Osteoblast (primary cell): ENCODE measurements at places on chromosomes 7 and 10.

DNA sequence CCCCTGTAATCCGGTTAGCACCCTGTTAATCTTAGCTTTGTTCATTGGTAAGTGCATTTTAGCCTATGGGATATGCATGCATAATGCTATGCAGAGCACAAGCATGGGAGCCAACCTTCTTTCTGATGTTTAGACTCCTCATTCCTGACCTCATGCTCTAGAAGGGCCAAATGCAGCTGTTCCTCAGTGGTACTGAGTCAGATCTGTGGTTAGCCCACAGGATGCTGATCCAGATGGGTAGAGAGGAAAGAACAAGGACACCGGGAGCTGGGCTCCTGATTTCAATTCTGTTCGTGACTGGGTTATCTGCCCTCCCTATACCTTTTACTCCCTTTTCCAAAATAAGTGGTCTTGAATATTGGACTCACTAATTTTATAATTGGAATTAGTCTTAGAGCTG, 31.7 kb upstream of the C10orf90 start:
- DNase-seq: peak; percentile 80

- DNase-seq: no peak
Observed at GRCh38 chr10:131690805-131691239, 210.0 kb upstream of the PPP2R2D start.

- DNase-seq: no peak
Observed at GRCh38 chr7:16300361-16300895, 120.9 kb downstream of the CRPPA start.

DNA sequence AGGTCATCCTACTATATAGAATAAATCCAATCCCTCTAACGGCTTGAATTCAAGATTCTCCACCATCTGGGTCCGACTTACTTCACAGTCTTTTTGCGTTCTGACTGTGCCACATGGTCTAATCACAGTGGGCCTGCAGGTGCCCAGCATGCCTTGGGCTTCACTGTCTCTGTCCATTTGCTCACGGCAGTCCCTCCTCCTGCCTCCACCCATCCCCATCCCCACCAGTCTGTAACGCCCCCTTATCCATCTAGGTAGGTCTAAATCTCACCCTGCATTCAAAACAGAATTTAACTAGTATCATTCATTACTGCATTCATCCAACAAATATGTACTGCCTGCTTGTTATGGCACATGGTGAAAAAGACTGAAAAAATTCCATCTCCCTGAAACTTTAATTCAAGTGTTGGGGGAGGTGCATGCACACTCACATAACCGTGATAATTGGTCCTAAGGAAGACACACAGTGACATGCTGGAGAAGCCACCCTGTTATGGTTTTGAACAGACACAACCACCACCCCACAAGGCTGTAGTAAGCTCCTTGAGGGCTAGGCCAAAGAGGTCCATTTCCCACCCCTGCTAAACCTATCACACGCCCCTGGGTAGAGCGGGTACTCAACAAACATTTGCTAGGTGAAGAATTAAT, 24.2 kb downstream of the SORBS1 start:
- no peak for DNase-seq

DNA sequence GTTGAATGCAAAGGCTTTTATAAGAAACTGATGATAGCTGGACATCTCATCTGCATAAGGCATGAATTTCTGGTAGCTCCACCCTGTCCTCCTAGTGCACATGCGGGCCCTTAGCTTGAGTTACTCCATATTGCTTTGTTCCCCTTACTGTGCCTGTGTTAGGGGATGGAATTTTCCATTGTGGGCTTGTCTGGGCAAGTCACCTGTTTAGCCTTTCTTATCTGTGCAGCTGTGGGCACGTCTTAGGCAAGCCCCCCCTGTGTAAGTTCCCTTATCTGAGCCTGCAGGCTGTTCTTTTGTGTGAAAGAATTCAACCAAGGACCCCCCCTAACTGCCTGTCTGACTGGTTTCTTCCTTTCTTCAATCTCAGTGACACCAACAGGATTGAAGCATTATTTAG, 14.5 kb upstream of the CROT start:
- DNase-seq: no peak

GRCh38 chr7:587767-588166, 68.1 kb upstream of the PDGFA start:
- DNase-seq: no peak

GRCh38 chr7:36115448-36116321, 37.4 kb upstream of the EEPD1 start:
- peak; percentile 89 for DNase-seq

- DNase-seq: peak; percentile 91
Observed at GRCh38 chr7:4799508-4800268, 24.3 kb downstream of the AP5Z1 start.

- DNase-seq: no peak
Observed at GRCh38 chr10:44742248-44742647, 168.9 kb upstream of the TMEM72 start.

- no peak for DNase-seq
Observed at GRCh38 chr7:99943641-99944496, 14.4 kb upstream of the GJC3 start.

DNA sequence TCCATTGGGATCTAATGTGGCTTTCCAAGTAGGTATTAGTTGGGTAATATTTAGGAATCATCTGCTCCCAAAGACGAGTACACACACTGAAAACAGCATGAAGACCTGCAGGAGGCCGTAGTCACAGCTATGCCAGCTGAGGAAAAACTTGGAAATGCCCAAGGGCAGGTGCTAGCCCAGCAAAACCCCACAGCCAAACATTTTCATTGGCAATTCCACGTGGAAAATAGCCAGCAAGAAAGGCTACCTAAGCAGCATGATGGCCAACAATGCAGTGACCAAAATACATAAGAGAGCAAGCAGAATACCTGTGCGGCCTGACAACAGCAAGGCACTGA, 32.7 kb downstream of the DOCK4 start:
- no peak for DNase-seq

GRCh38 chr10:43123361-43124093, 14.7 kb upstream of the CSGALNACT2 start:
- DNase-seq: peak; percentile 61

DNA sequence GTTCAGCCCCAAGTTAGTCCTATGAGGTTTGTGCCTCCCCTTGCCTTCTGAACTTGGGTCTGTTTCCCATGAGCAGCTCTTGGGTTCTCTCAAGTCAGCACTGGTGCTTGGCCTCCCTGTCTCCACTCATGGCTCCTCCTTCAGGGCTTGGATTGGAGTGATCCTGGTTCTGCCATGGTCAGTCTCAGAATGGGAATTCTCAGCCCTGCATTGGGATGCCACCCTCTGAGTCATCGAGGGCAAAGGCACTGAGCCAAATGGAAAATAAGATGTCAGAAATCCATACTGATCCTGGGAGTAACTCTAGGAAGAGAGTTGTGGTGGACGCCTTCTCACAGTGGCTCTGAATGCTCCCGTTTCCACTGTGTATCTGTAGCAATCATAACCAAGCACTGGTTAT, 233.4 kb upstream of the HABP2 start:
- no peak for DNase-seq

DNA sequence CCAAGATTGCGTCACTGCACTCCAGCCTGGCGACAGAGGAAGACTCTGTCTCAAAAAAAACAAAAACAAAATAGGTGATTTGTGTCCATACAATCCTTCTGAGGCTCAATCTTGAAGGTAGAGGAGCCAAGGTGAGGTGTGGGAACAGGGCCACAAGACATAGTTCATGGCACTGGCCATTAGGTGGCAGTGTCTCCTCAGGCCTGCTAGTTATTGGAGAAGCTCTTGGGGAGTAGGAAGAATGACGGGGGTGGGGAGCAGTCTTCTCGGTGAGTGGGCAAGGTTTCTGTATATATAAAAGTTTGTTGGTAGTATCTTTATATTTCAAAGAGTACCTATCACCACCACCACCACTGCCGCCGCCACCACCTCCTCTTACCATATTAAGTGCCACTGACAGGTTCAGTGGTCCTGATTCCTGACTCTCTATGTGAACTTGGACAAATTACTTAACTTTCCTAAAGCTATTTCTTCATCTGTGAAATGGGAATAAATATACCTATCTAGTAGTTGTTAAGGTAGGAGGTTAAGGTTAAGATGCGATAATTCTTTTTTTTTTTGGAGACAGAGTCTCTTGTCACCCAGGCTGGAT, 24.0 kb downstream of the CCSER2 start:
- DNase-seq: peak; percentile 89

GRCh38 chr7:133016604-133017003, 65.3 kb downstream of the CHCHD3 start:
- no peak for DNase-seq

GRCh38 chr7:152574892-152575548, 100.9 kb downstream of the XRCC2 start:
- DNase-seq: no peak

- DNase-seq: peak; percentile 71
Observed at GRCh38 chr7:130891254-130892094, 157.5 kb upstream of the KLF14 start.

DNA sequence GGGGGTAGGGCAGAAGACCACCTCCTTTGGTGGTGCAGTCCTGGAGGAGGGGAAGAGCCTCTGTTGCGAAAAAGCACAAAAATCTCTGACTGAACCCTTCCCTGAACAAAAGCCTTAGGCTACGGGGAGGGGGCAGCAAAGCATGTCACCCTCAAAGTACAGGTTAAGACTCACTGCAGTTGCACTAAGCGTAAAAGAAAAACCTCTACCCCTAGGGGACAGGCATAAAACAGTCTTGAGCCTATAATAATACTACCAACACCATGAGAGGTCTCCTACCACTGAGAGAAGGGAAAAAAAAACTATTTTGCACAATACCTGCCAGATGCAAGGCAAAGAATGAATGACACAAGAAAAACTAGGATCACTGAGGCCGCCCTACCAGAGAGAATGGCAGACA, 17.3 kb downstream of the TNPO3 start:
- DNase-seq: no peak

GRCh38 chr7:26965724-26966123, 101.3 kb upstream of the SKAP2 start:
- no peak for DNase-seq

DNA sequence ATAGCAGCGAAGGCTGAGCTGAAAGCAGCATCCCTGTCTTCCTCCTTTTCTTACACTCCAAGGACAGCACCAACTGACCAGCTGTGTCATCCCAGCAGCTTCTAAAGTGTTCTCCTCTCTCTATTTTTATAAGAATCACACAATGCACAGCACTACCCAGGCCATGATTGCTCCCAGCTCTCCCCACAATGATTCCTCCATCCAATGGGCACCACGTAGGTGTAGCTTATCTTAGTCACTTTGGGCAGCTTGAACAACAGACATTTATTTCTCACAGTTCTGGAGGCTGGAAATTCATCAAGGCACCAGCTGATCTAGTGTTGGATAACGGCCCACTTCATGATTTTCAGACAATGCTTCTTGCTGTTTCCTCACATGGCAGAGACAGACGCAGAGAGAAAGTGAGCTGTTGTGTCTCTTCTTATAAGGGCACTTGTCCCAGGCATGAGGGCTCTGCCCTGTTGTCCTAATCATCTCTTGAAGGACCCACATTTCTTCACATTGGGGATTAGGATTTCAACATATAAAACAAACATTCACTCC, 92.0 kb upstream of the CDC14C start:
- DNase-seq: no peak

DNA sequence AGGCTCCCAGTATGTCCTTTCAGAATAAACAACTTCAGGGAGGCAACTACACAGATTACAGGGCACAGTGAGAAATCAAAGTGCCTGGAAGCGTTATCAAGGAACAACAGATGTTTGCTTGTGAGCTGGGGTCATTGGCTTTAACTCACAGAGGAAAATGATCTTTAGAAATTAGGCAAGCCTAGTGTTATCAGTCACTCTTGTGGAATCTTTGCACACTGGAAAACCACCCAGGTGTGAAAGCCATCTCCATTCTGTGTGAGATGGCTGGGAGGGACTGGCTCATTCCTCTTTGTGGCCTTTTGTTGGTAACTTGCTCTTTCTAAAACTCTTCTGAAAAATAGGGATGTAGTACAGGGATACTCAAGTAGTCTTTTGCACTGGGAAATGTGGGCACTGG, 716.0 kb downstream of the XPNPEP1 start:
- DNase-seq: no peak

DNA sequence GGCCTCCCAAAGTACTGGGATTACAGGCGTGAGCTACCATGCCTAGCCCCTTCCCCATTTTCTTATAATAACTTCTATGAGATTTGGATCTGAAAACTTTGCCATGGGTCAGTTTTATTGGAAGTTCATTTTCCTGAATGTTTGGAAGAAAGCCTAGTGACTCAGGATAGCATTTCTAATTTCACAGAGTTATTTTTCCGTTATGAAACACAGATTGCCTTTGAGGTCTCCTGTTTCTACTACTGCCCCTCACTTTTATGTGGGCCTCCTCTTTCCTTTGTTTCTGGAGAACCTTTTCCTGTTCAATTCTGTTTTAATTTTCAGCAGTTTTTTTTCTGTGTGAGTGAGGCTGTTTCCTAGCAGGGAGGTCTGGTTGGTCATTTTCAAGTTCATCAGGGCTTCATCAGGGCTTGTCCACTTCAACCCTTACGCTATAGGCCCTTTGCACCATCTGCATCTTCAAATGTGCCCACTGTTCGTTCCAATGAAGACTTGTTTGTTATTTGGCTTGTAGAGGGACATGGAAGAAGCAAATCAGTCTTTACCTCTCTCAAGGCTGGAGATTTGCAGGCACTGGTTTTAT, 58.7 kb downstream of the BMPR1A start:
- peak; percentile 55 for DNase-seq

DNA sequence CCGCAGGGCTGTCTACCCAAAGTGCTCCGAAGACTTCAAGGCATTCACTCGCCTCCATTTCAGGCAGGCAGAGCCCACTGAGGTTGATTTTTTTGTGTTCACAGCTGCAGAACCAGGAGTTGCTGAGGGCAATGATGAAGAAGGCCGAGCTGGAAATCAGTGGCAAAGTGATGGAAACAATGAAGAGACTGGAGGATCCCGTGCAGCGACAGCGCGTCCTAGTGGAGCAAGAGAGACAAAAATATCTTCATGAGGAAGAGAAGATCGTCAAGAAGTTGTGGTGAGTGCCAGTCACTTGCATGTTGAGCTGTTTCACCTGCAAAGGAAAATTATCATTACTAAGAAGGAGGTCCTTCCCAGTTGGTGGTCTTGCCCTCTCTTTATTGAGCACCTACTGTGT, 210.5 kb downstream of the ARHGAP21 start:
- no peak for DNase-seq

DNA sequence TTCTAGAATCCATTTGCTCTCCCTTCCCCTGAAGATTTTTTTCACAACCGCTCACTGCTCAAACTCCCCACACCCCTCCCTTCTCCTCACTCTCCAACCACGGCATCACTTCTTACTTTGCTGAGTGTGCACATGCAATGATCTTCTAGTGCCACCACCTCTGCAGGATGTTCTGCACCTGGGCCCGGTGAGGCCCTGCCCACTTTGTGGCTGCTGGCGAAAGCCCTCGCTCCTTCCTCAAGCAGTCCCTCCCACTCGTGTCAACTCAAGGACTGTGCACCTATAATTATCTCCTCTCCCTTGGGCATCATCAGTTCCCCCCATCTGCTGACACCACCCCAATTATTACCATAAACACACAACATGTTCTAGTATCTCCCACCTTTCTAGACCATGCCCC, 91.0 kb upstream of the LANCL2 start:
- DNase-seq: no peak

DNA sequence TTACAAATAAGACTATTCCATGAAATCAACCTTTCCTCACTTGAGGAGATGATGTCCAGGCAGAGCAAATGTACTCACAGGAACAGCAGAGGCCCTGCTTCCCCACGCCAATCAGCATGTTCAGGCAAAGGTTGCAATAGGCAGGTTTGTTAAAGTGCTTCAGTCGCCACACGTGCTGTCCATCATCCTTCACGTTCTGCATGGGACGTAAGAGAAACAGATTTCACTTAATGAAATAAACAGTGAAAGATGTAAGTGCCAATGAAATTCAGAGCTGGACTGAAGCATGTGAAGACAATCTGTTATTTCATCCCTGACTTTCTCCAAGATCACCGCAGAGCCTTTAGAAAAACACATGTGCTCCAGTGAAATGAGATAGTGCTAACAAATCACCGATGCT, 217.4 kb downstream of the DGKB start:
- DNase-seq: no peak
